ENCODE measurements at places on chromosomes 12 and 14.

DNA sequence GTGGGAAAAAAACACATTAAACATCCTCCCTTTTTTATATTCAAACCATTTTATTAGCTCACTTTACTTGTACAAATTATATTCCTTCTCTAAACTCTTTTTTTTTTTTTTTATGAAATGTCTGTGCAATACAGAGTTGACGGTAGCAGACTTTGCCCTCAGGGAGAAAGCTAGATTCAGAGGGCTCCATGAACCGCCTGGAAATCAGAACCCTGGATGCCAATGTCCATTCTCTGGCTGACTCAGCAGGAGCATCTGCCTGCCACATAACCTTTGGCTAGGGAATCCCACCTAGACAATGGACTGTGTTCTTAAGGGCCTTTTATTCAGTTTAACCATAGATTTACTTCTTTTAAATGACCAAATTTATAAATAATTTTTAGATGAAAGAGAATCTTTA is 467.0 kb downstream of the MDGA2 start:
- no peak for DNase-seq

DNA sequence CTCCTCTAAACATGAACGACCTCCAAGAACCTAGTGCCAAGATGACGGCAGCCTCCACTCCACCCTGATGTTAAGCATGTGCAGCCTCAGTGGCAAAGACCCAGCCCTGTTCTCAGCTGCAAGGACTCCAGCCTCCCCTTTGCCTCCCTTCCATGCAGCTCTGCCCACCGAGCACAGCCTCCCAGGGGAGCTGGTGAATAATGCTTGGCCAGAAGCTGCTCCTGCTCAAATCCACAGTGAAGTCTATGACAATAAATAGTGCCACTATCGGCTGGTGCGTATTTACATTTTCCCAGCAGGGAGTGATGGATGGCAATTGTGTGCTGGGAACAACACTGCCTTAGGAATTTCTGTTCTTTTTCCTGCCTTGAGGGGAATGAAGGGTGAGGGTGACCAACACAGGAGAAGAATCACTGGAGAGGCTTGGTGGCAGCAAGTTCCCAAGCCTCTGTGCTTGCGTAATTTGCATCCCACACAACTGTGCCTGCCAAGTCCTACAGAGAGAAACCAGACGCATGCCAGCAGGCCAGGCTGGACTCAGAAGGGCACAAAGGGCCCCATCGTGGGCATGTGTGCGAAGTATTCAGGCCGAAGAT is 29.9 kb upstream of the TC2N start:
- DNase-seq: no peak

DNA sequence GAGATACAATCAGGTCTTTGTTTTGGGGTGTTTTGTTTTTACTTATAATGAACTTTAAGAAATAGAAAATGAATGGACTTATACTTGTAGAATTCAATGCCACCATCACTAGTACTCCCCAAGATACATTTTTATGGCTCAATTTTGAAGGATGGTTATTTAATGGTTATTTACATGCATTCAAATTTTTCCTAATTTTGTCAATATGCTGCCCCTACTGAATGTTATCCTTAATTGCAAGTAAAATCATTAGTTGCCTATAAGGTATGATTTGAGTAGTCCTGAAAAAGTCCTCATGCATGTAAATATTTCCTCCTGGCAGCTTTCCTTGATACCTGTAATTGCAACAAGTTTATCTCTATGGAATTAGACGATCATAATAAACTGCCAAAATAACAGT is 391.2 kb downstream of the BCAT1 start:
- DNase-seq: no peak

GRCh38 chr12:62250671-62251608 is 9.3 kb upstream of the USP15 start:
- DNase-seq: no peak

GRCh38 chr14:30194741-30195148 is 267.1 kb upstream of the PRKD1 start:
- DNase-seq: no peak

- DNase-seq: no peak
Measured at GRCh38 chr12:121301876-121302275, 5.4 kb upstream of the CAMKK2 start.

- DNase-seq: no peak
Measured at GRCh38 chr12:6604259-6605029, 2.7 kb downstream of the CHD4 start.

DNA sequence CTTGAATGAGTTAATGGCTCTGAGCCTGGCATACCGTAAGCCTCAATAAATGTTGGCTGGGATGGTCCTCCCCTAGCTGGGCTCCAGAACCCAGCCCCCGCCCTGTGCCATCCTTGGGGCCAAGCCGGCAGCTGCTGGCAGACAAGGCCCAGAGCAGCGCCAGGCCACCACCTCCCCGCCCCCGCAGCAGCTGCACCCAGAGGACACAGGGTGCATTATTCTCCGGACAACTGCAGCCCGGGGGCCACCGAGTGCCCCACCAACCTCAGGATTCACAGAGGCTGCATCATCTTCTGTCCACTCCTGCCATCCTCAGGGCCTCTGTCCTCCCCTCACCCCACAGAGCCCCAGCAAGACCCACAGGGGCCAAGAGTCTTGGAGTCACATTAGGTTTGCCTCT is 92.7 kb downstream of the NCOR2 start:
- no peak for DNase-seq

GRCh38 chr14:75609116-75609515 is 30.7 kb downstream of the FLVCR2 start:
- DNase-seq: no peak

DNA sequence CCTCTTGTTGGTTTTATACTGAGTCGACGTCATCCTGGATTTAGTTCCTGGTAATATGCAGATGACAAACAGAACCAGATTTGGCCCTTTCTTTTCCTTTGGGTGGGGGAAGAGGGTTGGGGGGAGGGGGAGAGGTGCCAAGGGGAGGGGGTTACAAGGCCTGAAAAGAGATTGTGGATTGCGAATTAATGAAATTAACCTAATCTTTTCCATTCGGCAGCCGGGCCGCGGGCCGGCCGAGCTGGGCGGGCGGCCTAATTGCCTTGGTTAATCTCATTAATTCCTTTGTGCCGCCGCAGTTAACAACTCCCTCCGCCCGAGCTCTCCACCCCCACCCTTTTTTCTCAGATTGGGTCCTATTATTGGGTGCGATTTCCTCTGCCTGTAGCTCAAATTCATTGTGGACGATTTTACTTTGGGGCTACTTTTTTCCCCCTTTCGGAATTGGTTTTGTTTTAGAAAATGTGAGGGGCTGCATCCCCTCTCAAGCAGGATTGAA is 387 bp upstream of the GSC start:
- no peak for DNase-seq

GRCh38 chr12:2973566-2973965 is 14.4 kb downstream of the TEAD4 start:
- DNase-seq: no peak

- DNase-seq: no peak
Measured at GRCh38 chr14:74205882-74206281, 33.4 kb upstream of the VSX2 start.

DNA sequence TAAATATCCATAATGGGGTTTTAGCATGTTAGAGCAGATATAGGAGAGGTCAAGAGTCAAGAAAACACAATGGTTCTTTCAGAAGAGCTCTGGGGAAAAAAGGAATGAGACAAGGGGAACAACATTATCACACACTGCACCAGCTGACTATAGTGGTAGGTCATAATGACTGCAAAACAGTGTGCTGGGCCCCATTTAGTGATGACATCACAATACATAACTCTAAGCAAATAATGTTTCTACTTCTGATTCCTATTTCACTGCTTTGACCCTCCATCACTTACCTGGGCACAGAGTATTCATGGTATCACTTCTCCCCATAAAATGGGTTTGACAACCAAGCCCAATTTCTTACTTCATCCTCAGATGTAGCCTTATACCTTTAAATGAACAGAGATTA is 62.1 kb downstream of the GARIN6 start:
- DNase-seq: no peak

- no peak for DNase-seq
Measured at GRCh38 chr12:120757226-120757742, 31.7 kb downstream of the ACADS start.

GRCh38 chr14:29930283-29930682 is 2.6 kb upstream of the PRKD1 start:
- no peak for DNase-seq

DNA sequence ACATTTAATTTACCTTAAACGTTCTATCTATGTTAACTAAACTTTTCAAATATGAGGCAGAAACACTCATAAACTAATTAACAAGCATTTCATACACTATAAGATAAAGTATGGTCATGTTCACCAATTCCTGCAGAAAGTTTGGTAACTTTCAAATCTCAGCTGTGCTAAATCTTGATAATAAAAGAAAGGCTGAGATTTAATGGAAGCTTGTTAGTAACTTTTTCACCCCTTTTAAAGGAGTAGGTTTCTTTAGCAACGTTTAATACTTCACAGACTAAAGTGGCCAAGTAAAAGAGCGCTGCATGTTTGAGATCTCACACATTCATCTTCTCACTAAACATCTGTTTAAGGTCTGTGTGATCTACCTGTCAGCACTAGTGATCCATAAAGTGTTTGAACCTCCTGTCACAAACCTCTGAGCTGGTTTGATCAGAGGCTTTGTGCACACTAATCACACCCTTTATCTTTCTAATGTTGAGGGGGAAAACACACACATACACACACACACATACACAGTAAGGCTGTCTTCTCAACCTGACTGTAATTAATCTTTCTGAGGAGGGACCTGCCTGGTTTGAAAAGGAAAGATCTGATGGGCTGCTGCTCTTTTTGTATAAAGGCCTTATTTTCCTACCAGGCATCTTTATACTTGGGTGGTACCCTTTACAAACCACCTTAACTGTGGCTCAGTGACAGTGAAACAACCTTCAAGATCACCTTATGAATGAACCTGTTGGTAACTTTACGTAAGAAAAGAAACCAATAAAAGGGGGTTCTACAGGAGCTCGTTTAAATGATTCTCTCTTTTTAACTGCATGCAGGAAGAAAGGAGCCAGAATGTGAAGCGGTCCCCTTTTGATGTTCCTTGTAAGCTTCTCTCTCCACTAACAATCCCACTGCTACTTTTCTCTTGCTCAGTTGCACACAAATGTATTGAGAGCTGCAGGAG is 244.2 kb downstream of the SOX5 start:
- DNase-seq: no peak

- DNase-seq: no peak
Measured at GRCh38 chr14:56145965-56146364, 27.8 kb downstream of the PELI2 start.

DNA sequence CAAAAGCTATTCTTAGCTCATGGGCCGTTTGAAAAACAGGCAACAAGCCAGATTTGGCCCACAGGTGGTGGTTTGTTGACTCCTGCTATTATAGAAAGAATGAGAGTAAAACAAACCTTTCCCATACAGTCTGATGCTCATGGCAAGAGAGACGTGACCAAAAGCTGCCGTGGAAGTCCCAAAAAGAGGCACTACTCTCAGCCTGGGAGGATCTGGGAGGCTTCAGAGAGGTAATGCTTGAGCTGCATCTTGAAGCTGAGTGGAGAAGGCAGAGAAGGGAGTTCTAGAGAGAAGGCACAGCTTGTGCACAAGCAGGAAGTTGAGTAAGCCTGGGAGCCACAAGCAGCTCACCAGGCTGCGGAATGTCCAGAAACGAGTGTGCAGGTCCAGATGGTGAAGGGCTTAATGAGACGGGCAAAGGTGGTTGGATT is 9.6 kb downstream of the PLXNC1 start:
- no peak for DNase-seq

DNA sequence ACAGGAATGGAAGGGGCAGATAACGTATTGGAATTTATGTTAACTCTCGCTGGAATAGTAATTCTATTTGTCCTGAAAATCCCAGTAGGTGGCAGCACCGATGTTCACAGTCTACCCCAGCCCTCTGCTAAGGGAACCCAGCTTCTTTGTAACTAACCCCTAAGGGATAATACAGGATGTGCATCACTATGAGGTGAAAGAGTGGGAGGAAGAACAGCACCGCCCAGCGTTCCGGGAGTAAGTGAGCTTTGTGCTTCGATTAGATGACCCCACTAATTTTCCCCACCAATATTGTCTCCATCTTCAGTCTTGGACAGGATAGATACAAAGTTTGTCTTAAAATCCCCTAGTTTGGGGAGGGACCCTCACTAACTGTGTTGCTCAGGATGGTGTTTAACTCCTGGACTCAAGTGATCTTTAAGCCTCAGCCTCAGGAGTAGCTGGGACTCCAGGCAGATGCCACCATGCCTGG is 2.7 kb downstream of the SLC2A3 start:
- DNase-seq: peak; percentile 61

DNA sequence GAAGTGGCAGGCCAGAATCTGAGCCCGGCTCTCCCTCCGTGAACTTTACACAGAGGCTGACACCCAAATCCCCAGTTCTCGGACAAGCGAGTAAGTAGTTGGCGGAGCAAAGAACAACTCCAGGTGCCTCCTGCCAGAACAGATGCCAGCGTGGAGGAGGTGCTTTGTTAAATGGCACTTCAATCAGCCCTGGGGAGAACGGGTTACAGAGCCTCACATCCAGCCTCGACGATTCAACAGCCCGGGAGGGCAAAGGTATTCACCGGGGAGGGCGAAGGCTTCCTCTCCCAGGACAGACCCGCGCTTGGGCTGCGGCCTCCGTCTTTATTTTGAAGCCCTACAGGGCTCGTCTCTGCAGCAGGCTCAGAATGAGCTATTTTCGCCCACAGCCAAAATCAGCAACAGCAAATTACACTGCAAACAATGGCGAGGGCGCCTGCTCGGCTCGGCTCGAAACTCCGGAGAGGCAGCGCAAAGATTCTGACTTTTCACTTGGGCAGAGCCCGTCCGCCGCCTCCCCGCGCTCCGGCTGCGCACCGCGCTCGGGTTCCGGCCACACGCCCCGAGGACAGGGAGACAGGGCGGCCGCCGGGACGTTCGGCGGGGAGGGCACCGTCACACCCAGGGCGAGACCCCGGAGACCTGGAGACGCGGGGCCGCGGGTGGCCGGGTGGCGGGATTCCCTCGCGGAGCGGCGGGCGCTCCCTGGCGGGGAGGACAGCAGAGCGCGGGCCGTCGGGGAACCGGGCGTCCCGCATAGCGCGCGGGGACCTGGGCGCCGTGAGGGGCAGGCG is 811 bp downstream of the TMCC3 start:
- peak; percentile 12 for DNase-seq

- DNase-seq: no peak
Measured at GRCh38 chr12:19045426-19045825, 84.1 kb upstream of the PLEKHA5 start.
